ENCODE measurements at places on chromosomes 11 and 22.

DNA sequence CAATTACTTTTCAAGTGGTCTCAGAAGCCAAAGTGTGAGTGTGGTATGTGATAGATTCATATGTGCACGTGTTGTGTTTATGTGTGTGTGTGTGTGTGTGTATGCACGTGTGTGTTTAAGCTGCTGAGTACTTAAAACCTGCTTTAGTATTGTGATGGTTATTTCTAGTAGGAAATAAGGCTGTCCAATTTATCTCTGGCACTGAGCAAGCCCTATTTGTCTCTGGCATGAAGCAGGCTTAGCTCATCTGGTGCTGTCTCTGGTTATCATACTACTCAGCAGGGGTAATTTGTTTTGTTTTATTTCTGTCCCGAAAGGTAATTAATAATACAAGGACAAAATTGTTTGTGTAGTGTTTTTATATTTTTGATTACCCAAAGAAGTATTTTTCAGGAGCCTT, 333.7 kb downstream of the FAT3 start:
- no peak for DNase-seq

DNA sequence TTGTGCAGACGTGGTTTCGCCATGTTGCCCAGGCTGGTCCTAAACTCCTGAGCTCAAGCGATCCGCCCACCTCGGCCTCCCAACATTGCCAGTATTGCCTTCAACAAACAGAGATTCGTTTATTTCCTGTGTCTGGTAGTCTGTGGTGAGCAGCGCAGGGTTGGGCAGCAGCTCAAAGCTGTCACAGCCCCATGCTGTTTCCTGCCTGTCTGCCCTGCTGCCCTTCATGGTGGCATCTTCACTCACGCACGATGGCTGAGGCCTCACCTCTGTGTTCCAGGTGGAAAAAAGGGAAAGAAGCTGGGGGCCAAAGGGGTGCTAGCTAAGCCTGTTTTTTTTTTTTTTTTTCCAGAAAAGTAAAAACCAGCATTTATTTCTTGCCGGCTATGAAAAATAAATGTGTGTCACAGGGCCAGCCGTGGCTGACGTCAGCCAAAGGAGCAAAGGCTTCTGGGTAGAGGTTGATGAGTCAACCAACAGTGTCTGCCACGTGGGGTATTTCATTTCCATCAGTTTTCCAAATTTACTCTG, 28.8 kb downstream of the TBC1D22A start:
- peak; percentile 76 for DNase-seq

GRCh38 chr11:47225552-47226400, 11.0 kb downstream of the DDB2 start:
- no peak for DNase-seq

- no peak for DNase-seq
Observed at GRCh38 chr22:40331706-40332105, 14.6 kb upstream of the ADSL start.

DNA sequence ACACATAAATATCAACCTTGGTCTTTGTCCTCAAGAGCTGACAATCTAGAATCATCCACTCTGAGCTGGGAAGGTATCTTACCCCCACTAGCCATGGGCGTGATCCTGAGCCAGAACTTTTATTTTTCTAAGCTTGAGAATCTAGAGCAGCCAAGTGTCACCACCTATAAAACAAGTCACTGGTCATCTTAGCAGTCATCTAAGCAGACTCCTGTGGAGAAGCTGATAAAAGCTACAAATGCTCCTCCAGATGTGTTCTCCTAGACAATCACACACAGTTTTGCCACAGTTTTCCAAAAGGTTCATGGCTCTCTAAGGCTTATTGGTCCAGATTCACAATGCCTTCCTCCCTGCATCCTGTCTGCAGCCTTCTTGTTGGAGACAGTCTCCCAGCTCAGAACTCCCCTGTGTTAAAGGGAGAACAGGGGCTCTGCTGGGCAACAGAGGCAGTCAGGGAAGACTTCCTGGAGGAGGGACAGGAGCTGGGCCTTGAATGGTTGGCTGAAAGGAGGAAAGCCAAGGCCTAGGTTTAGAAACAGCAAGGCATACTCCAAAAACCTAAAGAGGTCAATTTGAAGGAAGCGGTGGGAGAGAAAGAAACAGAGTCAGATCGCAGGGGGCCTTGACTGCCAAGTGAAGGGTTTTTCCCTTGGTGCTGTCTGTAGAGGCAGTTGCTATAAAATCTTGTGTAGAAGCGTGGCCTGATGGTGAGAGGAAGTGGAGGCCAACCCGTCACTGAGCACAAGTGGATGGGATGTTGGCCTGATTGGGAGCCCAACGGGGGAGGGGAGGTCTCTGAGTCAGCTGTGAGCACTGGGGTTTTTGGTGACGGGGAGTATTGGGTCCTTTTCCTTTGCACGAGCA, 42.0 kb downstream of the ALX4 start:
- DNase-seq: no peak

DNA sequence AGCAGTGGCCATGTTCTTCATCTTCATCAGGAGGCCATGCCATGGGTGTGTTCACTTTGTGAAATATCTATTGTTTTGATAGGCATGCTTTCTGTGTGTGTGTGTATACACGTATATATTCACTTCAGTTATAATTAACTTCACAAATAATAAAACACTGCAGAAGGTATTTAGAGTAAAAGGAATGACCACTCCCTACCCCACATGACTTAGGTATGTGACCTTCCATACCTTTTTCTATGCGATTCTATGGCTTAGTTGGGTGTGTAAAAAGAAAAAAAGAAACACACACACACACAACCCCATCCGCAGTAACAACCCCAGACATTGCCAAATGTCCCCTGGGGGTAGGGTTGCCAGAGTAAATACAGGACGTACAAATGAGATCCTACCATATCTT, 72.0 kb downstream of the CYTH4 start:
- DNase-seq: no peak

DNA sequence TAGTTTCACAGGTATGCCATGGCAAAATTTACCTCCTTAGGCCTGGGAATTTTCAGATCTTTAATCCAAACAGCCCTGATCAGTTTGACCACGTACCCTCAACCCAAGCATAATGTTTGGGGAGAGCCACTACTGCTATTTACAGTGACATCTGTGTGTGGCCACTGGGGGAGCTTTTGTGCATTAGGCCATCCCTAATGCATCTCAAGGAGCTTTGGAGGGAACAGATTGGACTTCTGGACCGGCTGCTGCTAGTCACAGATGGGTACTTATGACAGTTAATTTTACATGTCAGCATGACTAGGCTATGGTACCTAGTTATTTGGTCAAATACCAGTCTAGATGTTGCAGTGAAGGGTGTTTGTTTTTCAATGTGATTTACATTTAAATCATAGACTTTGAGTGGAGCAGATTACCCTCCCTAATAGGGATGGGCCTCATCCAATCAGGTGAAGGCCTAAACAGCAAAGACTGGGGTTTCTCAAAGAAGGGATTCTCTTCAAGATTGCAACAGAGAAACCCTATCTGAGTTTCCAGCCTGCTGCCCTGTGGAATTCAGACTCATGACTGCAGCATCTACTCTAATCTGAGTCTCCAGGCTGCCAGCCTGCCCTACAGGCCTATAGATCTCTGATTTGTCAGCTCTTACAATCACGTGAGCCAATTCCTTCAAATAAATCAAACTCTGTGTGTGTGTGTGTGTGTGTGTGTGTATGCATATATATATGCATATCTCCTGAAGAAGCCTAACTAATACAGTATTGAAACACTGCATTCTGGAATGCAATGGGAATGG, 38.0 kb upstream of the GALNT18 start:
- no peak for DNase-seq

DNA sequence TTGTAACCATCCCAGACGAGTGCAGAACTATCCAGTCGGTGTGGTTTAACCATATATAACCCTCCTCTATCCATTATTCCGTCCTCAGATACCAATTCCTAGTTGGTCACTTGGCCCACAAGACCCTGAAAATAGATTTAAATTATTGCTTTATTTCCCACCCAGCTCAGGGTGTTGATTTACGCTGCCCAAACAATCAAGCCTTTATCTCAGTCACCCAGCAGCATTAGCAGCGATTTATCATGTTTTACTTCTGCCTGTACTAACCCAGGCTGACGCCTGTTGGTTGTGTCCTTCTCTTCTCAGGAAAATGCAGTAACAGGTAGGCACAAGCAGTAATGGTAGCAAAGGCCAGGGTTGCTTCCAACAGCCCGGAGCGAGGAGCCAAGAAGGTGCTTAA, 81.2 kb downstream of the DSCAML1 start:
- DNase-seq: no peak

DNA sequence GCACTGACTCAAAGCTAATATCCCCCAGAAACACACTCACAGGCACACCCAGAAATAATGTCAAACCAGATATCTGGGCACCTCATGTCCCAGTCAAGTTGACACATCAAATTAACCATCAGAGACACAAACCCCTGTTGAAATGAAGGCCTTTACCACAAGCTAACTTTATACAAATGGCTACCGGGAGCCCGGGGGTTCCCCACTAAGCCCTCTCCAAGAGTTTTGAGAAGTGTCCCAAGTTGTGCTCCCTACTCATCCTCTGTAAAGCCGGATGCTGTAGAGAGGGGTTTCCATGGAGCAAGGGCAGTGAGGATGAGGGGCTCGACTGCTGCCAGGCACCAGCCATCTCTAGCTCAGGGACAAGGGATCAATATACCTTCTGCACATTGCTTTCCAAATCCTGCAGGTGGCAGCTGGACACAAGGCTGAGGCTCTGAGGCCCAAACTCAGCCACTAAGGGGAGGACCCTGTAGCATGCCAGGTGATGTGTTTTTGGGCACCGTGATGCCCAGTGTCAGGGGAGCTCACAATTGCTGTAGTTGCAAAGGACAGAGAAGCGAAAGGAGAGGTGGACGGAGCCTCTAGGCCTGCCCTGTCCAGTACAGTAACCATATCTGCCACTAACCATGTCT, 145.7 kb downstream of the TTC17 start:
- no peak for DNase-seq

- DNase-seq: no peak
Observed at GRCh38 chr22:32327066-32327465, 30.6 kb upstream of the RFPL3 start.

DNA sequence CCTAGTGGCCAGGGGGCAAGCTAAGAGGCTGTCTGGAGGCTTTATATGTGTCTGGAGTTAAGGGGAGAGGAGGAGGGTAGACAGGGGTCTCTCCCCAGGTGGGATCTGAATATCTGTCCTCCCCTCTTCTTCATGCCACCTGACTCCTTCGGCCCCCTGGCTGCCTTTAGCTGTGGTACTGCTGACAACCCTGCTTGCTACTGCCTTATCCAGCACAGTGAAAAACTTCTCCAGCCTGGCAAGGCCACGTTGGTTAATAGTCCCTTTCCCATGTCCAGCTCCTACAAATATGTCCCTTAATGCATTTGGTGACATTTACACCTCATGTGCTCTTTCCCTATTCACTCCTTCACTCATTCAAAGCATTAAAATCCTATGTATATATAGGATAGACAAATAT, 42.4 kb upstream of the NNMT start:
- DNase-seq: no peak

- no peak for DNase-seq
Observed at GRCh38 chr11:49302360-49302759, 94.0 kb upstream of the FOLH1 start.

DNA sequence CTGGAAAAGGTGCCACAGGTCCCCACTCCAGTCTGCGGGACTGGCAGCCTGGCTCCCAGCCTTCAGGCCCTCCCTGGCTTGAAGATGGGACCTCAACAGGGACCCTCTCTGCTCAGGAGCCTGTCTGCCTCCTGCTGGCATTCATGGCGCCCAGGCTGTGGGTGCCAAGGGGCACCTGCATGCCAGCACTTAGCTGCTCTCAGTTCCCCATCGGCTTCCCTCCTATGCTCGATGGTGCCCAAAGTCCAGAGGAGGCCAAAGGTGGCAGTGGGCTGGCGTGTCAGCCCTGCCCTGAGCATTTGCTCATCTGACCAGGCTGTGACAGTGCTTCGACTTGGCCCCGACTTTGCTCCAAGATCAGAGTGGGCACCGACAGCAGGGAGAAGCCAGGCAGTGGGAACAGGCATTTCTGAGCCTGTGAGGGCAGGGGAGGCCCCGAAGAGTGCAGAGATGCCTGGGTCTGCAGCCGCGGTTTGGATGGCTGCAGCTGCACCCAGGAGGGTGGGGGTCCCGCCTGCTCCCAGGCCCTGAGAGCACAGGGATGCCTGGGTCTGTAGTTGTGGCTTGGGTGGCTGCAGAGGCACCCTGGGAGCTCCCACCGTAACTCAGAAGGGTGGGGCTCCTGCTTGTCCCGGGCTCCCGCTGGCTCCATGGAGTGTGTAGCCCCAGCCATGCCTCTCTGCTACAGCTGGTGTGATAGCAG, 463.6 kb downstream of the TBC1D22A start:
- DNase-seq: no peak

GRCh38 chr22:37196539-37197450, 8.7 kb upstream of the C1QTNF6 start:
- no peak for DNase-seq

DNA sequence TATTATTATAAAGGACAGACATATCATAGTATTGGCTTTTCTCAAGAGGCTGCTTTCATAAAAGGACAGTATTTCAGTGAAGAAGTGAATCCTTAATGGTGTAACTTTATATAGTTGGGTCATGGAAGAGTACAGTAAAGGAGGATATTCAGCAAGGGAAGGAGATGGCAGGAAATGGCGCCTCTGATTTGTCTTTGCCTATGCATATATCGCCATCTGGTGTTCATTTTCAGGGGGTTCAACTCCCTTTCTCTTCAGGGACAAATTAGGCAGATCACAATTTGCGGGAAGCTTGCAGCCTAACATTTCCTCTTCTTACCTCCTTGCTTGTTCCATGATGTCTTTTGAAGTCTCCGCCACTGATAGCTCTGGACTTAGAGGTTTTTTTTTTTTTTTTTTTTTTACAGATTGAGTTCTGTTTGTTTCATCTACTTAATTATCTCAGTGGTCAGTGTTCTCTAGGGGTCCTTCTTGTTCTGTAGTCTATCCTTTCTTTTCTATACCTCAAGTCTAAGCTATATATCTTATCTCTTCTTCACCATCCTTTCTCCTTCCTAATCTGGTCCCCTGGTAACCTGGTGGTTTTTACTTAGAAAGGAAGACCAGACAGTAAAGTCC, 21.8 kb upstream of the RRM1 start:
- DNase-seq: peak; percentile 32

GRCh38 chr11:129374081-129374992, 1.3 kb upstream of the BARX2 start:
- peak; percentile 13 for DNase-seq

DNA sequence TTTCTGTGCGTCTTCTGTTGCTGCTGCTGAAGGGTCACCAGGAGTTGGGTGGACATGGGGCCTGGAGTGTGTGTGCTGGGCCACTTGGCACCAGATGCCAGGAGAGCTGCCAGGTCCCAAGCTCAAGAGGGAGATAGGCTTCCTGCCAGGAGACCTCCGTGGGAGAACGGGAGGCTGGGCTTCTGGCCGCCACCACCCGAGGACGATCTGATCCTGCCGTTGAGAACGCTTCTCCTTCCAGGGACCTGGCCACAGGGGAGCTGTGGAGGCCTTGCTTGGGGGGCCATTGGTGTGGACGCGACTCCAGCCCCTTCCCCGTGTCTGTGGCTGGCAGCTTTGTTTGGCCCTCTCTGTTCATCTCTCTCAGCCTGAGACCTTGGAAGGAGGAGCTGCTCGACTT, 2.4 kb downstream of the BRSK2 start:
- DNase-seq: no peak

DNA sequence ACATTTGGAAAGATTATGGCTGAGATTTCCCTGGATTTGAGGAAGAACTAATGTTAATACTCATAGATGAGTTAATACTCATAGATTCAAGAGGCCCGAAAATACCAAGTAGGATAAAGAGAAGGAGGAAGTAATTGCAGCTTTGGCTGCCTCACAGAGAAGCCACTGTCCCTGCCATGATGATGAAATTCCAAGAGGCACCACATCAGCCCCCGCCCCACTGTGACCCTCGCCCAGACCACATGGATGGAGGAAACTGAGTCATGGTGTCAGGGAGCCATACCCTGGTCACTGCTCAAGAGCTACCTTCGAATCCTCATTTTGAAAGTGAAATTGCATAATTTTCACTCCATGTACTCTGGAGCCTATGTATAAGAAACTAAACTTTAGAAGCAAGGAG, 92.9 kb upstream of the SLC22A12 start:
- DNase-seq: no peak
